Right atrium auricular region (tissue), 2 donors: ENCODE measurements at places on chromosomes 7 and 10. TPM values are rescaled to one million over a fixed set of nuclear protein-coding genes. Genes with fewer than 3 reads are reported as not detected.

DNA sequence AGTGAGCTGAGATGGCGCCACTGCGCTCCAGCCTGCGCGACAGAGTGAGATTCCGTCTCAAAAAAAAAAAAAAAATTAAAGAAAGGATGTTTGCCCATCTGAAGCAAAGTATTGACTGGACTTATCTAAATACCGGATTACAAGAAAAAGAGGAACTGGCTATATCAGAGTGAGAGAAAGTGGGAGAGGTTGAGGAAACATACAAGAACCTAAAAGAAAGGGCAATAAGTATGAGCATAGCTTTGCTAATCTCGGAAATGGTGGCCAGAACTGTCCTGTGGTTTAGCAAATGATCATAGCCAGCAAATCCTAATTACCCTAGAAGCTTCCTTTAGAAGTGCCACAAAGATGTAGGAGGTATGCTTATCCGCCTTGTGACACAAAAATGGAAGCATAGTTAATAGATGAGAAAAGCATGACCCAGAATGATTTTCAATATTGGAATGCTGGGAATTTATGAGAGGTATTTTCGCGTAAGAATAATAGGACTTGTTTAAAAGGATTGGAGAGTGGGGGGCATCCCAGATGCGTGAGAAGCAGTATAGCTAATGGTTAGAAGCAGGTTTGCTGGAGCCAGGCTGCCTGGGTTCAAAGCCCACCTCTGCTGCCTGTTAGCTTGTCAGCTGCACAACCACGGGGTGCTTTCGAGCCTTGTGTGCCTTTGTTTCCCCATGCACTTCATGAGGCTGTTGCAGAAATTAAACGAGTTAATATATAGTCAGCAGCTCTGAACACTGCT, 1.2 kb upstream of the GTPBP4 start:
- no peak for DNase-seq

DNA sequence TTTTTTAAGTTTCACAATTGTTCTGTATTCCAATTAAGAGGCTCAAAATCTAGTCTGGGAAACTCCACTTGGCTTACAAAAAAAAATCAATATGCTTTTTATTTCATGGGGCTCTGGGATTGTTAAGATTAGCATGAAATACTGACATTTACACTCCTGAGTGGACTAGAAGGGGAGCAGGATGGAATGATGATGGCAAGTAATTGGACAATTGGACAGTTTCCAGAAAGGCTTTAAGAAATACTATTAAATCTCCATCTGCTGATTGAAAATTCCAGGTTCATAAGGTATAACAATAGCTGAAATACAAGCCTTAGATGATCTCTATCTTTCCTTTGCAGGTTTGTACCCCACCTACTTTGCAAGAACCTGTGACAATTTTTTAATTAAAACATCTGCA, 184.4 kb downstream of the LRRTM3 start:
- no peak for DNase-seq

The ALOX5 gene
- total RNA-seq = 6.3 TPM

DNA sequence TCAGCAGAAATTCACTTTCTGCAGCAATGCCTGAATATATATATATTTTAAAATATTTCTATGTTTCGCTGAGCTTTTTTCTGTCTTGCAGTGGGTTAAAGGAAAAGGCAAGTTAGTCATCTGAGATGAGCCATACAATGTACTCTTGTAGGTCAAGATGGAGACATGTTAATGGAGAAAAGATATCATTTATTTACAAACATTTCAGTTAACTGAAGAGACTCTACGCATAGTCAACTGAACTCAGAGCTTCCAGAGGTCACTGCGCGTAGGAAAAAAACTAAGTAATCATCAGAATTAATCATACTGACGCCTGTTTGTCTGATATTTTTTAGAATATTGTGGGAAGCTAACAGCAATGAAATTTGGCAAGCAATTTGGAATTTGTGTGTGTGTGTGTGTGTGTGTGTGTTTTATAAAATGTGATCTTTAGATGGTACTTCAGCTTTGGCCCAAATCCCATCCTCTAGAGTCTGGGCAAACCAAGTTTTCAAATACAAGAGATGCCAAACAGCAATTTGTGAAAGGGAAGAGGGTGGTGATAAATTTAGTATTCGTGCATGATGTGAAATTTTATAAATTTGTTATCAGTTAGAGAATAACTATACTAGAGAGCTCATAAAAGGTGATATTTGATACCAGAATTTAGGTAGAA, 193.9 kb upstream of the AGR3 start:
- DNase-seq = no peak

The ADAM22 gene
- total RNA-seq = 1.9 TPM

- DNase-seq = no peak
These were observed 26.5 kb upstream of the ENTPD1 start for GRCh38 chr10:95729323-95730055.

The OR6B1 gene
- not detected for total RNA-seq

- no peak for DNase-seq
These were observed 35.6 kb downstream of the GET4 start for GRCh38 chr7:911791-912480.

The PCLO gene
- total RNA-seq = 6.3 TPM

DNA sequence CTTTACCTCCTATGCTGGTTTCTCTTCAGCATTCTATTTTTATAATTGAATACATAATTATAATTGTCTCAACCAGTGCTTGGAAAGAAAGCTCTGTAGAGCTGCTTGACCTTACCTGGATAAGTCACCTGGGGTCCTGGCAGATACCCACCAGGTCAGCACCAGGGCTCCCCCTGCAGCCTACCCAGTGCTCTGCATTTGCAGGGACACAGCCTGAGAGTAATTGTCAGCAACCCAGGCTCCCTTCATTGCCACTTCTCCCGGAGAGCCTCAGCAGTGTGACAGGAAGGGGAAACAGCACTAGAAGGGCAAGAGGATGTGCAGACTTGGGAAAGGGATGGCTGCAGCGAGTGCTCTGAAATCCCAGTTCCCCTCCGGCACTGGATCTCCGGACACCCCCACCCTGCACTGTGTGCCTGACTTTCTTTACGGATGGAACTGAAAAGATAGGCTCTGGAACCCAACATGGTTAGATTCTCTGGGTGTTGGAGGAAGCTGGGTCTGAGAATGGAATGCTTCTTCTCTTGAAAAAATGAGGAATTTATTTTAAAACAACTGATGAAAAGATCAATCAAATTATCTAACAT, 11.4 kb upstream of the PAX4 start:
- no peak for DNase-seq

DNA sequence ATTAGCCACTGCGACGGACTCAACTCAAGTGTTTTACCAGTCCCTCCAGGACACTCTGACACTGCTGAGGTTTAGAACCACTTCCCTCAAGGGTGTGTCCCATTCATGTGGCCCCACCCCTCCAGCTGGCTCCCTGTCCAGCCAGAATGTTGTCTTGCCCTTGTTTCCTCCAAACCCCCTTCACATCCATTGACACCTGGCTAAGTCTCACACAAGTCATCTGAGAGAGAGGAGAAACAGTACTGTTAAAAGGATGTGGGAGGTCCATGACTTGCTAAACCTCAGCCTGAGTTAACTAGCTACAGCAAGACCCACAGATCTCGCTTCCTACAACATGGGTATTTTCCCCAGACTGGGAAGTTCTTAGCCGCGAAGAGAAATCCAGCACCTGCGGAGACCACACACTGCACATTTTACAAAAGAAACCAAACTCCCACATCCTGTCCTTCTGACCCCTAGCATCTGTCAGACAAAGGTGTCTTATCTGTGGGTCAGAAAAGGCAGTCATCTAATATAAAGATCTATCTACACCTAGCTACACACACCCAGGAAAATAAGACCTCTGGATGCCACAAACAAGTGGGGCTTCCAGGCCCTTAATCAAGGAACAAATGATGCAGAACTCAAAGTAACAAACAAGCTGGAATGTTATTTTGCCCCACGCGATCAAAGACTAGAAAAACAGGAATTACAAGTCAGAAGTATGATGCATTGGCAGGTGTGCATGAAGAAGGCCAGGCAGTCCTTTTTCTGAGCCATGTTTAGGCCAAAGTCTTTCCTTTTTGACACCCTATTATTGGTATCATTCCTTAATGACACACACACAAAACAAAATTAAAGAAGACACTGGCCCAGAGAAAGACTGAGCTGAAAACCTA, 13.9 kb downstream of the OSBPL3 start:
- no peak for DNase-seq

- DNase-seq = no peak
These were observed 395.5 kb upstream of the POM121L12 start for GRCh38 chr7:52639981-52640380.

The CALHM3 gene
- not detected for total RNA-seq

The NEURL1 gene
- total RNA-seq = 0.12 TPM

DNA sequence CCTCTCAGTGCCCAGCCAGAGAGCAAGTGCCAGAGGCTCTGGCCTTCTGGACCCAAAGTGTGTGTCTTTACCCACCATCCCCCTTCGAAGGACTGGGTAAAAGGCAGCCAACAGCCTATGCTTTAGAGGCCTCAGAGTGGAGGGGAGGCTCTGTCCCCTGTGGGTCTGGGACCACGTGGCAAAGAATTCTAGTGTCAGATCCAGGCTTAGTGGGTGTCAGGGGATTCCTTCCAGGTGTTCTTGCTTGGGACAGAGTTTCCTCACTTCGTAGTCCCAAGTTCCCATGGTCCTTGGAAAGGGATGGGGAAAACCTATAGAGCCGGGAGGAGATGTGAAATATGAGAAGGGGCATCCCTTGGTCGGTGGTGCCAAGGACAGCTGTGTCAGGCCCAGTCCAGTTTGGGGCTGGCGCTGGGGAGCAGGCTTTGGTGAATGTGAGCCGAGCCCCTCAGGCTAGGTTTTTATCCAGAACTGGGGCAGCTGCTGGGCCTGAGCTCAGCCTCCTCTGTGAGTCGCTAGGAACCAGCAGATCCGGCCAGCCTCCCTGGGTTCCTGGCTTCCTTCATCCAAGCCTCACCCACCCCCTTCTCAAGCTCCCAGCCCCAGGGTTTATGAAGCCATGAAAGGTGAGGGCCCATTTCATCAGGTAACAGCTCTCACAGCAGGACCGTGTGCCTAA, 71.2 kb downstream of the C10orf105 start:
- no peak for DNase-seq

DNA sequence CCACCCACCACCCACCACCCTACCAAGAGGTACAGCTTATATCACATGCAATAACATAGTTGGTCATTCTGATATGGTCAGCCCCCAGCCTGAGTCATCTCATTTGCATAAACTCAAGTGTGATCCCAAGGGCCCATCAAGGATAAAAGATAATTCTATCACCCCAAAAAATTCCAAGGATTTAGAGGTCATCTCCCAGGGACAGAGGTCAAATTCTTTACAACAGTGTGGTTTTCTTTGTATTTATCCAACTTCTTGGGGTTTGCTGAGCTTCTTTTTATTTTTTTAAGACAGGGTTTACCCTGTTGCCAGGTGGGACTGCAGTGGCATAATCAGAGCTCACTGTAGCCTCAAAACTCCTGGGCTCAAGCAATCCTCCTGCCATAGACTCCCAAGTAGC, 9.4 kb upstream of the GTPBP10 start:
- DNase-seq = no peak

DNA sequence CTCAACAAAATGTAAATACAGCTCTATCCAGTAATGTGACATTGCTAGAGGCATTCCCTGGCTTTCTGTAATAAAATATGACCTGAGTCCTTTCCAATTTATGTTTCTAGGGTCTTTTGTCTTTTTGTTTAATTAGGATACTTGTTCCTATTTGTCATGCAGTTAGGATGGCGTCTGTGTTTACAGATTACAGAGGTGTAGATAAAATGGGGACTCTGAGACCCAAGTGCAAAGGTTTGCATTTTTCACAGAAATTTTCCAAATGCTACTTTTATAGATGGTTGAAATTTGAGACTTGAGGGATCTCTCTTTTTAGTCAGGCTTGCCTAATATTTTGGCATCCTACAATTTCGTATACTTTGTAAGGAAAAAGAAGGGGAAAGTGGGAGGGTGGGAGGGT, 332.4 kb downstream of the PTEN start:
- DNase-seq = no peak

GRCh38 chr7:18096087-18096486, 68.4 kb upstream of the PRPS1L1 start:
- no peak for DNase-seq

DNA sequence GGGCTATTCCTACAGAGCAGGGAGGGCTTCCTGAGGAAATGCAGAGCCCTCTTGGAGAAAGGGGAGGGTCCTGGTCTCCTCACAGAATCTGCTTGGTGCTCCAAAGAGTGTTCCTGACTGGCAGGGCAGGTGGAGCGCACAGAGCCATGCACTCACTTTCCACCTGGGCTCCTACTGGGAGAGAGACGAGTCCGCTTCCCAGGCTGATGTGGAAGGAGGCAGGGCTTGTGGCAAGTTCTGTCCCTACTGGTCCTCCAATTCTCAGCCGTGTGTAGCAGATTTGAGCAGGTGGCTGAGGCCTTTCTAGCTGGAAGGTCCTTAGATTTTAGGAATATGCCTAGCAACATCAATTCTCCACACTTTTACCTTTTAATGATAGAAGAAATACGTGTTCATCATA, 111.5 kb upstream of the MKI67 start:
- DNase-seq = no peak

DNA sequence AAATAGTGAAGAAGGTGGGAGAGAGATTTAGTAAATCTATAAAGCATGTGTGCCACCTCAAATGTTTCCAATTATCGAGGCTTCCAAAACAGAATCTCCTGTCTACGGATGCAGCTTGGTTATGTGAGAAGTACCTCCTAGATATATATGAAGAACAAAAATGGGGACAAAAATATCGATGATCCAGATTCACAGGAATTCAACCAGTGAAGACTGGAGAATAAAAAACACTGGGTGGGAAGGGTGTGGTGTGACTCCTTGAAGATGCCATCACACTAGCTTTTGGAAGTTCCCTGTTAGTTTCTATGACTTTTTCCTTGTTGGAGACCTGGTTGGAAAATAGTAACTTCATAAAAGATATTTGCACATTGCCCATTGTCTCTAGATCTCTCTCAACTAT, 152.4 kb downstream of the LRRC4 start:
- no peak for DNase-seq

GRCh38 chr7:1419688-1420087, 39.6 kb downstream of the MICALL2 start:
- DNase-seq = no peak

The ZNF736 gene
- 1.7 TPM for total RNA-seq

- DNase-seq = no peak
These were observed 12.7 kb downstream of the PLEKHA8 start for GRCh38 chr7:30040938-30041337.

GRCh38 chr10:122740640-122741039, 41.0 kb upstream of the C10orf120 start:
- no peak for DNase-seq

DNA sequence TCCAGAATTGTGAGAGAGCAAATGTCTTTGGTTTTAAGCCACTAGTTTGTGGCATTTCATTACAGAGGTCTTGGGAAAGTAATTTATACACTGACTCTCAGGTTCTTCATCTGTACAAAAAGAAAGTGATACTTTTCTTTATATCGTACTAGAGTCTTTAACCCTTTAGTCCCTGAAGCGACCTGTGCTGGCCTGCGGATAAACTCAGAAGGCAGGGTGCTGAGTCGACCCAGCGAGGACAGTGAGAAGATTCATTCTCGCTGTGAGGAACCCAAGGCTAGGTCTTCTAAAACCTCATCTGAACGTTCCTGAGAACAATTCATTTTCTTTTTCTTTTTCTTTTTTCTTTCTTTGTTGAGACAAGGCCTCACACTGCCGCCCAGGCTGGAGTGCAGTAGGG, 514.2 kb upstream of the MGMT start:
- DNase-seq = no peak

- no peak for DNase-seq
These were observed 233.4 kb downstream of the WDR37 start for GRCh38 chr10:1289591-1289990.

GRCh38 chr7:116938678-116939077, 14.6 kb upstream of the ST7 start:
- no peak for DNase-seq
